ENCODE measurements at places on chromosomes 16 and 17.

DNA sequence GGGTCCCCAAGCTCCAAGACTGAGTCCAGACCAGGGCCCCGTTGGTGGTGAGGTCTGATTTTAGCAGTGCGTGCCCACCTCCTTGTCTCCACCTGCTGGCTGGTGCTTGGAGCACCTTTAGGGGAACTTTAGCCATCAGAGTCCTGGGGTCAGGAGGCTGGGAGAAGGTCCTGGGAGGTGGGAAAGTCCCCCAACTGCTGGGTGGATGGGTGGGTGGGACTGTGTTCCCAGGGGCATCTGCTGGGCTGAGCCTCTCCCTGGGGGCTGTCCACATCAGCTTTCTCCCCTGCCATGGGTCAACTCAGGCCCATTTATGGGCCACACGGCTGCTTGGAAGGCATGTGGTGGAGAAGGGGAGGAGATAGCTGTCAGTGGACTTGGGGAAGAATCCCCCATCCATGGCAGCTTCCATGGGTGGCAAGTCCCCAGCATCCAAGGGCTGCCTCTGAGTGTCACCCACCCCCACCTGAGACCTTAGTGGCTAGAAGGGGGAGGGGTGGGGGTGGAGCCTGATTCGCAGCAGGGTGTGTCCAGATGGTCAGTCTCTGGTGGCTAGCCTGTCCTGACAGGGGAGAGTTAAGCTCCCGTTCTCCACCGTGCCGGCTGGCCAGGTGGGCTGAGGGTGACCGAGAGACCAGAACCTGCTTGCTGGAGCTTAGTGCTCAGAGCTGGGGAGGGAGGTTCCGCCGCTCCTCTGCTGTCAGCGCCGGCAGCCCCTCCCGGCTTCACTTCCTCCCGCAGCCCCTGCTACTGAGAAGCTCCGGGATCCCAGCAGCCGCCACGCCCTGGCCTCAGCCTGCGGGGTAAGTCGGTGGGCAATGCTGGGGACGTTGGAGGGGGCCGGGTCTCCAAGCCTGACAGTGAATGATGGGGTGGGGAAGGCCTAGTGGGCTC is at the start of gene TRPV2:
TRPV2 (plus strand) TSS at position 541 of the 894 bp plus-strand sequence. CDS start 2,098 bp downstream, outside the sequence.
- no peak for DNase-seq

DNA sequence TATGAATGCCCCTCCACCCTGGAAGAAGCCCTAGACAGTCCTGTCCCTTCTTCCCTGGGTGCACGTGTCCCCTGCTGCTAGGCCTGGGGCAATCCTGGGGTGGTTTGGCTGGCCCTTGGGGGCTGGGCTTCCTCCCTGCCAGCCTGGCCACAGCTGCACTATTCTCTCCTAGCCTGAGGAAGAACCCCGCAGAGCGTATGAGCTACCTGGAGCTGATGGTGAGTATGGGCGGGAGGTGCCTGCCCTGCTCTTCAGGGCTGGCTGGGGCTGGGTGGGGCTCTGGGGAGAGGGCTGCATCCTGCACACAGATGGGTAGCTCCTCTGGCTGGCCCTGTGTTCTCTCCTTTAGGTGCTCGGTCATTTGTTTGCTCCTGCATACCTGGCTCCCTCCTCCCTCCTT is 28.8 kb downstream of the MAP2K3 start:
- no peak for DNase-seq

DNA sequence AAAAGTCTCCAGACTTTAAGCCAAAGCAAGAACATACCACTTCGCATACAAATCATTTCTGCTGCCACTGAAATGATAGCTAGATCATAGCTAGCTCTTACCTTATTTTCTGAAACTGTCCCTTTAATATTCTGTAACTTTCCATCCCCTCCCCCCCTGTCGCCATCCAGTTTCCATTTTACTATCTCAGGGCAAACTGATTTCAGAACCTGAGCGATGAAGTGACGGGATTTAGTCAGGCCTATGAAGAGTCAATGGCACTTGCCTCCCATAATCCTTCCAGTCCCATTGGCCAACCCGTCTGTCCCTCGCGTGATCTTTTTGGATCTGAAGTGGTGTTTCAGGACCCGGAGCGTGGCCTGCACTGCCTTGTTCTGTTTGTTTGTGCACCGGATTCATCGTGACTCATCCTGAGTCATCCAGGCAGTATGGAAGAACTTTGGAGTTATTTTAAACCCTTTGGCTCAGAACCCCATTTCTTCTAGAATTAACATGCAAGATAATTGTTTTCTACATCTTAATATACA is 199.8 kb upstream of the CHMP6 start:
- DNase-seq: peak; percentile 76

DNA sequence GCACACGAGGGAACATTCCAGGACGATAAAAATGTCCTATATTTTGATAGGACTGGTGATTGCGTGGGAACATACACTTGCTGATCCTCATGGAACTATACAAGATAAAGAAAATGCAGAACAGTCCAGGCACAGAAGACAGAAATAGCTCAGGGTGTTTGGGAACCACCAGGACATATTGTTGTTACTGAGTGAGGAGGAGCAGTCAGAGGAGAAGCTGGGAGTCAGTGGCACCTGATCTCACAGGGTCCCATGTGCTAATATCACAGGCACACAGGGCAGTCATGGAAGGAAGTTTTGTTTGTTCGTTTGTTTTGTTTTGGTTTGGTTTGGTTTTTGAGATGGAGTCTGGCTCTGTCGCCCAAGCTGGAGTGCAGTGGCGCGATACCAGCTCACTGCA is 5.7 kb downstream of the PLD2 start:
- DNase-seq: no peak

- DNase-seq: no peak
Measured at GRCh38 chr16:54073356-54073755, 213.2 kb downstream of the IRX3 start.

DNA sequence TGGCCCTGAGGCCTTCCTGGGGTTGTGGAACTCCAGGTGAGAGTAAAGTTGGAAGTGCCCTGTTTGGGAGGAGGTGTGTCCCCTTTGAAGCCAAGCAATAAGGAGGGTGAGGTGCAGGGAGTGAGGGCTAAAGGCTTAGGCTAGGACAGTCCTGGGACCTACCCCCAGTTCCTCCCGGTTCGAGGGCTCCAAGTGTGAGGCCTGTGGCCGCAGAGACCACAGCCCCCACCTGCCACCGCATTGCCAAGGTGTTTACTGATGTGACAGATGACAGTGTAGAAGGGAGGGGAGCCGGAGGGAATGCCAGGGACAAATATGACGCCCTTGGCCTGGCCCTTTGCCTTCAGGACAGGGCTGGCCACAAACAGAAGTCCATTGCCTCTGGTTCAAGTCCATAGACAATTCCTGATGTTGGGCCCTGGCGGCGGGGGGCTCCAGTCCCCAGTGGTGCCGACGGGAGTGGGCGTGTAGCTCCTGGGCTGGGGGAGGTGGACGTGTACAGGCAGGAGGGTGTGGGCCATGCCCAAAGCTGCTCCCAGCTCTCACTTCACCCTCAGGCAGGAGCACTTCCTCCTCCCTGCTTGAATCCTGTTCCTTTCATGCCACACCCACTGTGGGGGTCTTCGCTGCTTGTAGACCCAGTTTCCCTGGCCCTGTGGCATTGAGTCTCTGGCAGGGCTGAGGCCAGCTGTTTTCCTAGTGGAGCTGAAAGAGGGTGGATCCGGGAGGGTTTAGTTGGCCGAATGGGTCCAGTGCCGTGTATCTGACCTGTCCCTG is 3.2 kb downstream of the ADORA2B start:
- DNase-seq: no peak

DNA sequence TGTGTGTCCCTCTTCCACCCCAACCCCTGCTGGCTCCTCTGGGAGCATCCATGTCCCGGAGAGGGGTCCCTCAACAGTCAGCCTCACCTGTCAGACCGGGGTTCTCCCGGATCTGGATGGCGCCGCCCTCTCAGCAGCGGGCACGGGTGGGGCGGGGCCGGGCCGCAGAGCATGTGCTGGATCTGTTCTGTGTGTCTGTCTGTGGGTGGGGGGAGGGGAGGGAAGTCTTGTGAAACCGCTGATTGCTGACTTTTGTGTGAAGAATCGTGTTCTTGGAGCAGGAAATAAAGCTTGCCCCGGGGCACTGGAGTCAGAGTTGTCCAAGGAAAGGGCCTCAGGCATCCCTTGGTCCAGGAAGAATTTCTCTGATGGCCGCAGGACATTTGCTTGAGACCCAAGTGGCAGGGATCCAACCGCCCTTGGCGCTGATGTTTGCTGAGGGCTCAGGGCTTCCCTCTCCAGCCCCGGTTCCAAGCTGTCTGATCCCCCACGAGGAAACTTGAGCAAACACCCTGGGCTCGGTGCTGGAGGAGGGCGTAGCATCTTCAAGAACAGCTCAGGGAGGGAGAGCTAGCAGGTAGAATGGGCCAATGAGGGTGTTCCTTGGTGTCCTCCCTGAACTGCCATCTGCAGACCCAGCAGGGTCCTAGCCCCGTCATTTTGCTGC is 4.5 kb downstream of the NXPH3 start:
- DNase-seq: no peak

DNA sequence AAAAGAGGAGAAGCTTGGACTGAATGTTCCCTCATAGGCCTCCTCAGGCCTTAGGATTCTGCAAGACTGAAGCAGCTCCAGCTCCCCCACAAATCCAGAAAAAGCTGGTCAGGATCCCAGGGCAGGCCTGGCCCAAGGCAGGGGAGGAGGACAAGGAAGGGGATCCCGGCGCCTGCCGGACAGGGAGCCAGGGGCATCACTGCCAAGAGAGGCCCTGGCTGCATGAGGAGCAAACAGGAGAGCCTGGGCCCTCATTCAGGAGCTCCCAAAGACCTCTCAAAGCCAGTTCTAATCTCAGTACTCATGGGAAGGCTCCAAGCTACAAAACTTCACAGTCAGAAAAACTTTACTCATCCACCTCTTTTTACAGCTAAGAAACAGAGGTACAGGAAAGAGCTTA is 67.3 kb downstream of the ZNF423 start:
- no peak for DNase-seq

DNA sequence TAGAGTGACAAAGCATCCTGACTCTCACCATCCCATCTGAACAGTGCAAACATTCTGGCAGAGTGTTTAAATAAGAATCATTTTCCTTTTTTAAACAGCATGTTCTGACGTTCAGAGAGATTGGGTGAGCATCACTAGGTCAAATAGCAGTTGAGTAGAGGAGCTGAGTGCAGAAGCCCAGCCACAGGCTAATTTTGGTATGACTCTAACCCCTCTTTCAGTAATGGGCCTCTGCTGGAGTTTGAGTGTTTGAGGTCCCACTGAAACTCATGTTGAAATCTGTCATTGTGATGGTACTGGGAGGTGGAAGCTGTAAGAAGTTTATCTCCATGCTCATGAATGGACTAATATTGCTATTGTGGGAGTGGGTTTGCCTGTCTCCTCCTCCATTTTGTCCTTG is 194.4 kb downstream of the SALL1 start:
- no peak for DNase-seq

- DNase-seq: no peak
Measured at GRCh38 chr17:81706757-81707624, 3.8 kb downstream of the MRPL12 start.
